ENCODE measurements at places on chromosomes 3 and 15.

DNA sequence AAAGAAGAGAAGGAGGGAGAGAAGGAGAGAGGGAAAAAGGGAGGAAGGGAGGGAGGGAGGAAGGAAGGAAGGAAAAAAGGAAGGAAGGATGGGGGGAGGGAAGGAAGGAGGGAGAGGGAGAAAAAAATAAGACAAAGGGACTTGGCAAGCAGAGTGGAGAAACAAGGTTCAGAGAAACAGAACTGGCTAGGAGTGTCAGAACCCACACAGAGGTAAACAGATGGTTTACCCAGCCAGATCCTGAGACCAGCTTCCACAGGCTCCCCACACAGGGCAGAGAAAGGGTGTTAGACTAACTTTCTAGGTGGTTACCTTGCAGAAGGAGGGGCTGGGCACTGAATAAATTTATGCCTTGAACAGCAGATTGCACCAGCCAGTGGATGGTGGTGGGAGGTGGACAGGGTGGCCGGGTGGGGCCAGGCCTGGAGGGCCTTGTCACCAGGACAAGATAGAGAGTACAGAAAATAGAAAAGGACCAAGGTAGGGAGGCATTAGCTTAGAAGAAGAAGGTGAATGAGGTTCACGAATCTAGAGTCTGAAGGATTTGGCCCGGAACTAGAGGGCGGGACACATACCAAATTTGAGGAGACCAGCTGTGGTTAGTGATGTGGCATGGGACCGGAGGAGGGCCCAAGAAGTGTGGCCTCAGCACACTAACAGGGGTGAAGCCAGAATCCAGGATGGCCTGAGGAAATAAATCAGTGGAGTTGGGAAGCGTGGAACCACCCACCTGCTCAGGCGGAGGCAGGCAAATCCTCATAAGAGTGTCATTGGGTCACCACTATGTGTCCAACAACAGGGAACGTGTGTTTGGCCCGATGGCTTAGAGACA, 1.2 kb upstream of the TM4SF1 start:
- no peak for DNase-seq

GRCh38 chr15:84681831-84682230, 23.8 kb upstream of the NMB start:
- peak; percentile 63 for DNase-seq

DNA sequence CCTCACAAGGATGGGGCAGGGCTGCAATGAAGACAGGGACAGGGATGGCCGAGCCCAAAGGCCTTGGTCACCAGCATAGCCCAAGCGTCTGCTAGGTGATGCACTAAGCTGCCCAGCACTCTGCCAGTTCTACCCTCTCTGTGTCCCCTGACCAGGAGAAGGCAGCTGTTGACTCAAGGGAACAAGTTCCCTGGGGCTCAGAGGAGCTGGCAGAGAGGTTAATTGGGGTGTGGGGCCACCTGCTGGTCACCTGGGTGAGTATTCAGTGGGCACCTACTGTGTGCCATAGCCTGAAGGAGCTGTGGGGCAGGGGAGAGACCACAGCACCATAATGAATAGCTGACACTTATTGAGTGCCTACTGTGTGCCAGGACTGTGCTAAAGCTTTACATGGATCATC, 22.0 kb upstream of the DOCK3 start:
- peak; percentile 33 for DNase-seq

- DNase-seq = no peak
Measured at GRCh38 chr3:146493761-146494160, 24.4 kb upstream of the PLSCR2 start.

GRCh38 chr3:85589145-85589544, 630.4 kb downstream of the CADM2 start:
- no peak for DNase-seq

DNA sequence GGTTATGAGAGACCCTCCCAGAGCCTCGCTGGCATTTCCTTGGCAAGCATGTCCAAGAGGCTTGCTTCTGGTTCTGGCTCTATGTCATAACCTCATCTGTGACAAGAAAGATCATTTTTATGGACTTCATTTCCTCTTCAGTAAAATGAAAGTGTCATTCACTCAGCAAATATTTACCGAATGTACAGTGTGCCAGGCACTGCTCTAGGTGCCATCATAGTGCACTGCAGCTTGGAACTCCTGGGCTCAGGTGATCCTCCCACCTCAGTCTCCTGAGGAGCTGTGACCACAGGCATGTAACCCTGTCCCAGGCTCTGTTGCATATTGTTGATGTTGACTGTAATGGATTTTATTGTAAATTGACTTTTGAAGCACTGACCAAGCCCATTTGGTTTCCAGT, 18.7 kb upstream of the ITPKA start:
- DNase-seq = no peak

GRCh38 chr15:60228101-60228500, 169.7 kb downstream of the ANXA2 start:
- DNase-seq = no peak

DNA sequence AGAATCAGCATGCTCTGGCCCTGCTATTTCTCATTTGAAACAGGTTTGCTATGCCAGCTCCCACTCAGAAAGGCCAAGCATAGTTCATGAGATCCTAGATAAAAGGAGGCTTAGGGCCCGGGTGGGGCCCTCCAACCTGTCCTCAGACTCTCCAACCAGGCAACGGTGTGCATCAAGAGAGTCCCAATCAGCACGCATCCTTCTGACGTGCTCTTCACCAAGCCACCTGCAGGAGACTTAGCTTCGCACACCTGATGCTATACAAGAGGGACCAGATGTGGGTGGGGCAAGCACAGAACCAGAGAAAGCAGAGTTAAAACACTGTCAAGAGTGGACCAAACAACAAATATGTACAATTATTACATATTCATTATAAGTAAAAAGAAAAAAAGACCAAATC, 17.3 kb downstream of the STIMATE start:
- no peak for DNase-seq

GRCh38 chr15:64232400-64232799, 69.6 kb upstream of the PPIB start:
- DNase-seq = no peak

- DNase-seq = no peak
Measured at GRCh38 chr3:52774066-52774713, 3.2 kb upstream of the ITIH1 start.

GRCh38 chr3:36596419-36596818, 167.9 kb downstream of the DCLK3 start:
- DNase-seq = no peak

- DNase-seq = peak; percentile 56
Measured at GRCh38 chr3:15428539-15428938, 1.1 kb downstream of the EAF1 start.

- DNase-seq = no peak
Measured at GRCh38 chr15:97947465-97948260, 12.8 kb upstream of the ARRDC4 start.

GRCh38 chr3:44013967-44014366, 227.7 kb upstream of the TOPAZ1 start:
- no peak for DNase-seq

- DNase-seq = no peak
Measured at GRCh38 chr3:18738393-18739098, 313.4 kb upstream of the SATB1 start.

- DNase-seq = no peak
Measured at GRCh38 chr3:106288781-106289180, 420.0 kb upstream of the CBLB start.

DNA sequence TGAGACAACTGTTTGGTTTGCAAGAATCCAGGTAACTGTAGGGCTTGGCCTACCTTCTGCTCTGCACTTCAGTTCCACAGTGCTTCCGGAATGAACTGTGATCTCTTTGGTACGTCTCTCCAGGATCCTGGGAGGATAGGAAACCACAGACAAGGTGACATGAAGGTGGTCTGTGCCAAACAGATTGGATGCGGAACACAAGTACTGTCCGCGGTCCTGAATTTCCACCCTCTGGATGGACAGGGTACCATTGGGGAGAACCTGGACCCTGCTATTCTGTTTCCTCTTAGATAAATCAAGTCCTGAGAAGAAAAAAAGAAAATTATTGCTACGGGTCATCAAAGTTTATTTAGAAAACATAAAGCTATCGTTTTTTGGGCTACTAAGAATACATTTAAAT, 17.3 kb downstream of the IGSF10 start:
- DNase-seq = no peak

- DNase-seq = peak; percentile 11
Measured at GRCh38 chr3:162082516-162082915, 585.9 kb downstream of the OTOL1 start.

GRCh38 chr3:197088370-197088769, 58.8 kb upstream of the MELTF start:
- DNase-seq = no peak

- no peak for DNase-seq
Measured at GRCh38 chr15:74903676-74904075, 3.0 kb downstream of the FAM219B start.

DNA sequence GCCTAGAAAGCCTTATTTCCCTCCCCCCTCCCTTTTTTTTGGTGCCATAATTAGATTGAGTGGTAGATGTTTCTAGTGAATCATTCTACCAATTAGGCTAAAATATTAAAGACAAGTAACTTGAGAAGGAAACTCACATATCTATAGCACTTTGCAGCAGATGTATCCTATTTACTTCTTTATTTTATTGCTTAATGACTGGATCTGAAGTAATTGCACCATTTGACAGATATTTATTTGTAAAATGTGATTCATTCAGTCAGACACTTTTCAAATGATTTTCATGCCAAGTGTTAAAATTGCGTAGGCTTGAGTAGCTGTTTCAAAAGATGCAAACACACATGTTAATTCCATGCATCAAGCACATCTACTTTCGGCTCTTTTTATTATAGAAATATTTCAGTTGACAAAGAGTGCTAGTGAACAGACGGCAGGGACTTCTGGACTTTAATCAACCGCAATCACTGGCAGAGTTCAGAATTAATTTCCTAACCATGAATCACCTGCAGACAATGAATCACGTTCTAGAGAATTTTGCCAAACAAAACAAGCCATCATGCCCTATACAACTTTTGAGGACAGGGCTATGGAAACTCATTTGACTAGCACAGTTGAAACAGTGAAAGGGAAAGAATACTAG, 636.8 kb downstream of the MECOM start:
- DNase-seq = peak; percentile 96

- no peak for DNase-seq
Measured at GRCh38 chr3:110791995-110792686, 279.5 kb upstream of the NECTIN3 start.

DNA sequence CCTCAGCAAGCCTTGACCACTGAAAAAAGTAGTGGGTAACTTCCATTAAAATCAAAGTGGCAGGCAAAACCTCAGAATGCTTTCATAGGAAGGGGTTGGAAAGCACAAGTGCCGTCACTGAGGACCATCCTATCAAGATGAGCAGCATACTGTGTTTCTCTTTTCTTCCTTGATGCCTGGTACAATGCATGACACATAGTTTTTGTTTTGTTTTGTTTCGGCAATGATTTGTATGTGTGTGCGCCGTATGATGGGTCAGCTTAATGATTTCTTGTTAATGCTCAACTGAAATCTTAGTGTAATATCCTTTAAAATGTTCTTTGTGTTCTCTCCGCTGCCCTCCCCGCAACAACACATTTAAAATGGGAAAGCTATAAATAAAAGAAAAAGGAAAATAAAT, 476.4 kb upstream of the KCNMB2 start:
- peak; percentile 57 for DNase-seq

GRCh38 chr15:76678766-76679165, 226.4 kb downstream of the SCAPER start:
- DNase-seq = peak; percentile 67

- no peak for DNase-seq
Measured at GRCh38 chr3:51445544-51446280, 54.1 kb downstream of the DCAF1 start.

- peak; percentile 33 for DNase-seq
Measured at GRCh38 chr15:42921342-42921731, 759 bp upstream of the TTBK2 start.

GRCh38 chr3:48926425-48927392, 8.1 kb downstream of the ARIH2 start:
- no peak for DNase-seq

DNA sequence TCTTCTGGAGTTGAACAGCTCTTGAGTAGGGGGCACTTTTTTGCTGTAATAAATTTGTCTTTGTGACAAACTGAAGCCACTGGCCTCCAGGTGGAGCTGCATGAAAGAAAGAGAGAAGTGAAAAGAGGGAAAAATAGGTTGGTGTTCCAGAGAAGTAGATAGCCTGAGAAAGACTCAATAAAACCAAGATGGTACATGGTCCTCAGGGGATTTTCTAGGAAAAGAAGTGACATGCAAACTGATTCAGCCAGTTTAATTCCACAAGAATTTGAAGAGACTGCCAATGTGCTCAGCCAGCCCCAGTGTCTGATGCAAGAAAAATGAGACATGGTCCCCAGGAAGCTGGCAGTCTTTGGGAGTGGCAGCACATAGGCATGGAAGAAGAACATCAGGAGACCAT, 152.7 kb downstream of the CD47 start:
- DNase-seq = peak; percentile 74

GRCh38 chr15:70083418-70083817, 14.3 kb downstream of the TLE3 start:
- DNase-seq = no peak

DNA sequence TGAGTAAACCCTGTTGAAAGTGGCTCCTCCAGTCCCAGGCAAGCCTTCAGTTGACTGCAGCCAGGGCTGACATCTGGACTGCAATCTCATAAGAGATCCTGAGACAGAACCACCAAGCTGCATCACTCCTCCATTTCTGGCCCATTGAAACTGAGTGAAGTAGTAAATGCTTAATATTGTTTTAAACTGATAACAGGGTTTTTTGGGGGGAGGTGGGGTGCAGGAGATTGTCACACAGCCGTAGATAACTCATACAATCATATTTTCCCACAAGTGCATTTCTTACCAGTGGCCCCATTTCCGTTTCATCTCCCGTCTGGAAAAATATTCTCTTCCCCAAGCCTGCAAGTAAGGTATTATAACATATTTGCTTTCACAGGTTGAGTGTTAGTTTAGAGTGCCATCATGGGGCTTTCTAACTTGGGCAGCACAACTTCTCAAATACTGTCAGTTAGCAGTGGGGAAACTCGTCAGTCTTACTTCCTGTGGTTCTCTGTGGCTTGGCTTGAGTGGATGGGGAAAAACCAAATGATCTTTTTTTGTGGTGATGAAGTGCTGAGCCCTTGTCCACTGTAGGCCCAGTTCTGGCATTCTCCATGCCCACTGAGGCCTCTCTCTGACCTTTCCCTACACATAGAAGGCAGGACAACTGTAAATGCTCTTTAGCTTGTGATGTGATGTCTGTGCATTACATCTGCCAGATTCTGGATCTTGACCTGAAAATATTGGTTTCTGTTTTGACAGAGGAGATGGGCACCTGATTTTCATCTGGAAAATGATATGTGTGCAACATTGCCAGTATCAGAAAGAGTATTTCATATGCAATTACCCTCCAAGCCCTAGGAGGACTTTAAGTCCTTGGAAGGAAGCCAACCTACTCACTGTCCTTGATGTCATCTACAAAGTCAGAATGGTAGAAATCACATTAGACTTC, 90.1 kb upstream of the BHLHE40 start:
- DNase-seq = no peak

- no peak for DNase-seq
Measured at GRCh38 chr15:94033014-94033682, 198.2 kb upstream of the MCTP2 start.
